HCEC 1CT (cell line): ENCODE measurements at places on chromosomes 4 and X.
A peak's percentile ranks its signal among the peaks of the same experiment; 100 is the strongest.

DNA sequence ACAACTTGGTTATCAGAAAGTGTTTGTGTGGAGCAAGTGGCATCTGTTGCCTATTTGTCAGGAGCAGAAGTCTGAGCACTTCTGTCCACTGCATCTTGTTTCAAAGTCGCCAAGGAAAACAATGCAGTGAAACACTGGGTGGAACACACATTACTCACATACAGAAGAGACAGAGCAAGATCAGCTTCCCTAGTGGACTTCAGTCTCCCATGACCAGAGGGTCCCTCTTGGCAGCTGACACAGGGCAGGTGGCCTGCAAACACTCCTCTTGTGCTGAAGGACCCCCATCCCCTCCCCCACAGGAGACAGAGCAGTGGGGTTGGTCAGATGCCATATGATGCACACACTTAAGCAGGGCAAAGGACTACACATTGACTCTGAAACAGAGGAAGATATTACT lies 3.6 kb upstream of the BBS12 start:
- DNase-seq: no peak

DNA sequence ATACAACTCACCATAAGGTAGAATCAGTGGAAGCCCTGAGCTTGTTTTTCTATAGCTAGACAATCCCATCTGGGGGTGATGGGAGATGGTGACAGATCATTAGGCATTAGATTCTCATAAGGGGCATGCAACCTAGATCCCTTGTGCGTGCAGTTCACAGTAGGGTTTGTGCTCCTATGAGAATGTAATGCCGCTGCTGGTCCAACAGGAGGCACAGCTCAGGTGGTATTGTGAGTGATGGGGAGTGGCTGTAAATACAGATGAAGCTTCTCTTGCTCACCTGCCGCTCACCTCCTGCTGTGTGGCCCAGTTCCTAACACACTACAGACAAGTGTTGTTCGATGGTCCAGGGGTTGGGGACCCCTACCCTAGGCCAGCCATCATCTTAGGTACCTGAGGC lies 5.9 kb upstream of the GATB start:
- no peak for DNase-seq

DNA sequence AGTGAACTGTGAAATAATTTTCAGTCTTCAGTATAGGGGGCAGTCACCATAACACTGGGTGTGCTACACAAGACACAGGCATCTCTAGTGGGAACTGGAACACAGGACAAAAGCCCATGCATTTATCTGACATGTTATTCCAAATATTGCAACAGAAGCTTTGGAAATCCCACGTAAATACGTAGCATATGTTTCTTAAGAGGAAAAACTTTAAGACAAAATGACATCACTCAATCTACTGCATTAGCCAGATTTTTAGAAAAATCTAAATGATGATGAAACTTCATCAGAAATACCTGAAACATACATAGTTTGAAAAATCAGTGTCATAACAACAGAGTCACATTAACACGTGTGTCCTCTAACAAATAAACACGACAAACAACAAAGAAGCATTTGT lies 14.5 kb downstream of the SHISA3 start:
- no peak for DNase-seq

DNA sequence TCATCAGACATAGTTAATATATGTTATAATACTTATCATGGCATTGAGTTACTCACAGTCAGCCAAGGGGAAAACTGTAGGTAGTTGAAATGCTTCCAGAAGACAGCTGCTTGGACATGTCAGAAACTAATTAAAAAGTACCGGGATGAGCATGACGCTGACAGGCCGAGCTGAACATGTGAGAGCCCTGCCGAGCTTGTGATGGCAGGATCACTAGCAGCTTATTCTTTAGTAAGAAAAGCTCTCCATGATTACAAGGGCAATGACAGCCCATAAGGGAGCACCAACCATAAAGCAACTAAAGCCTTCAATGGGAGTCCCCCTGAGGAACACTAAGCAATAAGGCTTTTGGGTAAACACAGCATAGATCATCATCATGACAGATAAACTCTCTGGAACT lies 435.6 kb downstream of the TLL1 start:
- DNase-seq: no peak

DNA sequence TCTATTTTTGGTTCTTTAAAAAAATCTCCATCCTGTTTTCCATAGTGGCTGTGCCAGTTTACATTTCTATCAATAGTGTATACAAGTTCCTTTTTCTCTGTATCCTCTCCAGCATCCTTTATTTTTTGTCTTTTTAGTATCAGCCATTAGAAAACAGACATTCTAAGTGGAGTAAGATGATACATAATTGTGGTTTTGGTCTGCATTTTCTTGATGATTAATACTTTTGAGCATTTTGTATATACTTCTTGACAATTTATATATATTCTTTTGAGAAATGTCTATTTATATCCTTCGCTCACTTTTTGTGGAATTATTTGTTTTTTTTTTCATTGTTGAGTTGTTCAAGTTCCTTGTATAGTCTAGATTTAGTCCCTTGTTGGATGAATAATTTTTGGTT lies 382.2 kb upstream of the SPOCK3 start:
- DNase-seq: peak; percentile 61

- DNase-seq: peak; percentile 24
These were observed 2.0 kb upstream of the SOD3 start for GRCh38 chr4:24793219-24794005.

- peak; percentile 32 for DNase-seq
These were observed 274.3 kb upstream of the TACR3 start for GRCh38 chr4:103994059-103994458.

DNA sequence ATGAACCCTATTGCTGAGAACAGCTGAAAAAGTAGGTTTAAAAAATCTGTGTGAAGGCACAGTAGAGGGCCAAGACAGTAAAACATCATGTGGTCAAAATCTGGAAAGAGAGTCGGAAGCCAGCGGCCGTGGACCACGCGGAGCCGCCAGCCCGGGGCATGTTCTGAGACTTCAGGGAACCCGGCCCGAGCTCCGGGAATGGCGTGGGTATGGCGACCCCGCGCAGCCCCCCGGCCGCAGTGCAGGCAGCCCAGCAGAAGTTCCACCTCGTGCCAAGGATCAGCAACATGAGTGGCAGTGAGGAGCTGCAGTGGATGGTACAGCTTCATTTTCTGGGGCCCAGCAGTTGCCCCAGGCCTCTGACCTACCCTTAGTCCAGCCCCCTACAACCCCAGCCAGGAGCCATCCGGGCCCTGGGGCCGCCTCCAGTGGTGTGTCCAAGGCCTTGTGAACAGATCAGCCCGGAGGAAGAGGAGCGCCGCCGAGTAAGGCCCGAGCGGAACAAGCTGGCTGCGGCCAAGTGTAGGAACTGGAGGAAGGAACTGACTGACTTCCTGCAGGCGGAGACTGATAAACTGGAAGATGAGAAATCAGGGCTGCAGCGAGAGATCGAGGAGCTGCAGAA lies 94.2 kb downstream of the LARP1B start:
- DNase-seq: no peak

DNA sequence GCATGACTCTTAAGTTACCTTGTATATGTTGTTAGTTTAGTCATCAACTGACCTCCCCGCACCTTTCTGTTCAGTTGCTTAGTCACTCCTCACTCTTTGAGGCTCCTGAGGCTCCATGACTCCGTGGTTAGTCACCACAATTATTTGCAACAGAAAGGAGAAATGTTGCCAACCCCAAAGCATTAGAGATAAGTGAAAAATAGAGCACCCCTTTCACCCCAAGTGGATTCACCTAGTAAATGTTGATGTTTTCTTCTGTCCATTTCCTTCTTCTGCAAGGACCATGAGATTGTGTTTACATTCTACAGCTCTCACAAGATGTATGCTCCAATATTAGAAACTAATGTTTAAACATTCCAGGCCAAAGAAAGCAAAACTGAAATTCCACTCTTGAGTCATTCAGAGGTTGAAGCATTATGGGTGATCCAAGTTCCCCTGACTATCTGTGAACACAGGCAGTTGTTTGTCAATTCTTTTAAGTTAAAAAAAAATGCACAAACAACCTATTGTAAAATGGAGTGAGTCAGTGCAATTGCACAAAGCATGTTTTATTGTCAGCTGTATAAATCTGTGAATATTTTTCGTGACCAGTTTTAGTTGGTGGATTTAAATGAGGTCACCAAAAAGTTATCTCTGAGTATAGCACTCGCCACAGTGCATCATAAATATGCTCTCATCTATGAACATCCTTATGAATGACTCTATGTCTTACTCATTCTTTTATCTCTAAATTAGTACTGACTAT lies 552.4 kb upstream of the MAGEB2 start:
- DNase-seq: peak; percentile 93

GRCh38 chr4:82515705-82516104 lies 46.1 kb downstream of the TMEM150C start:
- DNase-seq: no peak

DNA sequence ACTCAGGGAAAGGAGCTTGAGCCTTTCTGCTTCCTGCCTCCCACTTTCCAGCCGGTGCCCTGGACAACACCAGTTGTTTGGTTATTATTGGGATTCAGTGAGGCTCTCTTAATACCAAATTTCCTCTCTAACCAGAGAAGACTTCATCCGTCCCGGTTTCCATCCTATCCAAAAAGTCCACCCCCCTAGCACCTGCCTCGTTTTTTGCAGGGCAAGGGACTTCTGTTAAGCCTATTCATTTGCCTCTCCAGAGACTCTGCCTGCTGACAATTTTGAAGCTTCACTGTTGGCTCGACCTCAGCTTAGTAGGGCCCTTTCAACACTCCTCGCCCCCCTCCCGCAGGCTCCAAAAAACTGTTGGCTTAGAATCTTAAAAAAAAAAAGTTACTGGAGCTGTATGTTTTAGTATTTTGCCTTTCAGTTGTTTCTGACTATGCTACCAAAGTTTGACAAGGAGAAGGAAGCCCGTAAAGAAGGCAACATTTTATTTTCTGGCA lies 779 bp upstream of the PRSS12 start:
- no peak for DNase-seq

DNA sequence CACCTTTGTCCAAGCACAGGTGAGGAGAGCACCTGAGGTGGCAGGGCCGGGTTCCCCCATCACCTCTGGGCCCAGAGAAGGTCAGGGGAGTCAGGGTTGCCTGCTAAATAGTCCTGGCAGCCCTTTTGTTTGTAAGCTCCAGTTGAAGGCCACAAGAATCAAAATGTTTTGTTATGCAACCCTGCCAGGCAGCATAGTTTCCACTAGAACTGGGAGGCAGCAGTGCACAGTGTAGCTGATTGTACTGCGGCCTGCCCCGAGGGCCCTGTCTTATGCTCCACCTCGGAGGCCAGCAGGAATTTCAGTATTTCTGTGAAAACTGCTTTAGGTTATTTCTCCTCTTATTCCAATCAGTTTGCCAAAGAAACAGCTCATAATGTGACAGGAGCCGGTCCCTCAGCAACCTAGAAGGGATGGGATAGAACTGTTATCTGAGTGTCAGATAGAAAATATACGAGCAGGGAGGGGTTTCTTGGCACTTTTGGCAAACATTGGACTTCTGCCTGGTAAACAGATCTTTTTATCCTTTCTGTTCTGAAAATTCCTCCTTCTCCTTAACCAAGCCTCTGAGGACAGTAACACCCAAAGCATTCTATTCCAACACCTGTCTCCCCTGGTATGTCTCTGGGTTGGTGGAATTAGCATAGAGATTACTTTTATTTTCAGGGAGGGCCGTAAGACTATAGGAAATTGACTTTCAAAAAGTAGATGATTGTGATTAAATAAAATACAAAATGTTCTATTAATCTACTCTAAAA lies 93.6 kb downstream of the LNX1 start:
- no peak for DNase-seq

GRCh38 chr4:37821953-37822605 lies 4.4 kb upstream of the PGM2 start:
- DNase-seq: no peak

- DNase-seq: no peak
These were observed 37.0 kb upstream of the SMIM31 start for GRCh38 chr4:164716901-164717300.

DNA sequence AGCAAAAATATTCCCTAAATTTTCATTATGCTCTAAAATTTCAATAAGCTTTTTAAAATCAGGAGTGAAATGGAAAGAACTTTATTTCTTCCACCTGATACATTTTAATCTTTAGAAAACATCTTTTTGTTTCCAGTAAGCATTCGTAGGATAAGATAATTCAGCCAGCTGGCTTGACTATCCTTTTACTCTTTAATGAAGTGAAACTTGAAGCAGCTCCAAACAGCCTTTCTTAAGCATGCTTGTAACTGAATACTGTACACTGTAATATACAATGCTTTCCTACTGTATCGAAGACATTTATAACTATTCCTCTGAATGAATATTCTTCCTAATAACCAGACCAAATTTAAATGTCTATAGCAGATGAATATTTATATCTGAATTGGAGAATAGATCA lies 98.8 kb downstream of the KLHL4 start:
- no peak for DNase-seq

DNA sequence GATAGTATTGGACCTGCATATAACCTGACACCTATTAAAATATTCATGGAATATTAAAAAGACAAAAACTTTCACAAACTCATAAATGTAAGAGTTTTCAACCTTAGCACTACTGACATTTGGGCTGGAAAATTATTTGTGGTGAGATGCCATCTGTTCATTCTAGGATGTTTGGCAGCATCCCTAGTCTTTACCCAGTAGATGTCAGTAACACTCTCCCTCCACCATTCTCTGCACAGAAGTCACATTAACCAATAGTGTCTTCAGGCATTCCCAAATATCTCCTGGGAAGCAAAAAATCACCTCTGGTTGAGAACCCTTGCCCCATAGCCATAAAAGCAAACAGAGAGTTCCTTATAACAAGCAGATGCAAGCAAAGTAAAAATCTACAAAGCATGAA lies 41.4 kb upstream of the NDST4 start:
- DNase-seq: no peak

- peak; percentile 79 for DNase-seq
These were observed 56.9 kb downstream of the MAD2L1 start for GRCh38 chr4:120009731-120010130.

GRCh38 chrX:22057667-22058066 lies 25.5 kb downstream of the PHEX start:
- DNase-seq: no peak

DNA sequence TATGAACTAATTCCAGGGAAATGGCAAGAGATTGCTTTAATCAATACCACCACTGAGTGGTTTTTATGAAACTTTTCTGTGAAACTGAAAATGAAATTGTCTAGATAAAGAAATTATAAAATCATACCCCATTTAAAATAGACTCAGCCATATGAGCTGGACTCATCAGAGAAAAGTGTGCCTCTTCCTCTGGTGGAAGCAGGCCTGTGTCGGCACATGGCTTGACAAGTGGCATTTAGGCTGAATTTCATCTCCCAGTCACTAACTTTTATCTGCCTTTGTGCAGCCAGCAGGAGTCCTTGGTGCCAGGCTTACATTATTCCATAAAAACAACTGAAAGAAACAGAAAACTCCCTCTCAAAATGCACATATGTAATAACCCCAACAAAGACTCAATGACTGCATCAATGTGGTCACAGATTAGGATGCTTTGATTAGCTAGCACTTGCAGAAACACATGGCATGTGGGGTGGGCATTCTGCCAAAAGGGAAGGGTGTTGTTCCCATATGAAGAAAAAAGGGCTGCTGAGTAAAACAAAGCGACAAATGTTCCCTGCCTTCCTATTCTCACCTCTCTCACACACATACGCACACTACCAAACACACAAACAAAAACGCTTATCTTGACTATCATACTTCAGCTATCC lies 232.3 kb downstream of the PABPC4L start:
- DNase-seq: no peak

GRCh38 chrX:45711231-45711630 lies 510.6 kb upstream of the DIPK2B start:
- DNase-seq: peak; percentile 80
